ENCODE measurements at places on chromosomes 12 and 14.

DNA sequence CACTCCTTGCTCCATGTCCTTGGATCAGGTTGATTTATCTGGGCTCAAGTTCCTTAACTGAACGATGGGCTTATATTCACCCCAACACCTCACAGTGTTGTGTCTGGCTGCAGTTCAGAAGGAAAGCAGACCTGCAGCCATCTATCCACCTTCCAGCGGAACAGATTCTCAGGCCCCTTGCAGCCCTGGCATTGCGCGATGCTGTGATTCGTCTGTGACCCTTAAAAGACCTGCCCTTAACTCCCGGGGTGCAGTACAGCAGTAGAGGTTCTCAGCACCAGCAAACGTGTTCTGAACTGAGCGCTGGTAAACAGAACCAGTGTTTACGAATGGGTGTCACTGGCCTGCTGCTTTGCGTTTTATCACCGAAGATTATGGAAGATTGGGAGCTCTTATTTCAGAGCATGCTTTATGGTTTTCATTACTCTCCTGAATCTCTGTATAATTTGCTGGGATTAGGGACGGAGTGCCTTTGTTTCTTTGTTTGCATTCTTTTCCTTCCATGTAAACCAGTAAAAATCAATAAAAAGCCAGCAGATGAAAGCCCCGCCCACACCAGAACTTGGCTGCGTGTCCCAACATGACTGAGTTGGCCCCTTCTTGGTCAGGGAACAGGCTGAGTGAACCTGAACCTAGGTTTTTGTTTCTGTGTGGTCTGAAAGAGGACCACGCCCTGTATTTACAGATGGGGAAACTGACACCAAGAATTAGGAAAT is 286.7 kb upstream of the CRY1 start:
- peak; percentile 49 for DNase-seq

GRCh38 chr12:105922670-105923102 is 216.1 kb downstream of the NUAK1 start:
- DNase-seq: no peak

DNA sequence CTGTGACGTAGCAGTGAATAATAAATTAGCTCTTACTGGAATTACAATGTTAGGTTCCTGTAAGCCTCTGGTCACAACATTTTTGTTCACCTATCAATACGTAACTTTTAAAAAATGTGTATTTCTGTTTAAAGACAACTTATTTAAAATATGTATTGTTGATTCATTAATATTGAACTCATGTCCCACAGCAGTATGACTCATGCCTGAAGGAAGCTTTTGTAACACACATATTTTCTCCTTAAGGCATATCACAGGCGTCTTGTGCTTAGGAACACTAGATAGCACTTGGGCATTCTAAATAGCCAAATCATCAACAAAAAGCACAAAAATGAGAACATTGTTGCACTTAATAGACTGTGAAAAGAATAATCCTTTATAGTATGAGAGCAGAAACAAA is 92.5 kb downstream of the GPHN start:
- DNase-seq: no peak

- DNase-seq: no peak
These were observed 49.9 kb downstream of the HELB start for GRCh38 chr12:66352197-66352596.

GRCh38 chr14:24693983-24694382 is 60.0 kb upstream of the GZMB start:
- DNase-seq: no peak

GRCh38 chr14:28571636-28572035 is 195.0 kb upstream of the FOXG1 start:
- DNase-seq: no peak

GRCh38 chr12:91877456-91878235 is 268.0 kb downstream of the BTG1 start:
- no peak for DNase-seq

DNA sequence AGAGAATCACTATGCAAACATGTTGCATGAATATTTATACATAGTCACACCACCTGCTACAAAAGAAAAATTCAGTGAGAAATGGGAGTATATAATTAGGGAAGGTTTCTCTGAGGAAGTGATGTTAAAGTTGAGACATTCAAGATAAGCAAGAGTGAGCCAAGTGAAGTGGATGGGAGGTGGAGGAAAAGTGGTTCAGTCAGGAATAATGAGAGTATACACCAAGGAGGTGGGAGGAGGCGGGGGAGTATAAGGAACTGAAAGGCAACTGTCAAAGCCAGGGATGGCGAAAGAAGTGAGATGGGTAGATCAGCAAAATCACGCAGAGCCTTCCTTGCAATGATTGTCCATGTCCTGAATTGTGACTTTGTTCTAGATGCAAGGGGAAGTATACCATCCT is 33.7 kb downstream of the PRKD1 start:
- no peak for DNase-seq

- no peak for DNase-seq
These were observed 39.1 kb downstream of the SLC8A3 start for GRCh38 chr14:70149596-70150165.

- DNase-seq: no peak
These were observed 203.5 kb upstream of the GZMB start for GRCh38 chr14:24837280-24838046.

DNA sequence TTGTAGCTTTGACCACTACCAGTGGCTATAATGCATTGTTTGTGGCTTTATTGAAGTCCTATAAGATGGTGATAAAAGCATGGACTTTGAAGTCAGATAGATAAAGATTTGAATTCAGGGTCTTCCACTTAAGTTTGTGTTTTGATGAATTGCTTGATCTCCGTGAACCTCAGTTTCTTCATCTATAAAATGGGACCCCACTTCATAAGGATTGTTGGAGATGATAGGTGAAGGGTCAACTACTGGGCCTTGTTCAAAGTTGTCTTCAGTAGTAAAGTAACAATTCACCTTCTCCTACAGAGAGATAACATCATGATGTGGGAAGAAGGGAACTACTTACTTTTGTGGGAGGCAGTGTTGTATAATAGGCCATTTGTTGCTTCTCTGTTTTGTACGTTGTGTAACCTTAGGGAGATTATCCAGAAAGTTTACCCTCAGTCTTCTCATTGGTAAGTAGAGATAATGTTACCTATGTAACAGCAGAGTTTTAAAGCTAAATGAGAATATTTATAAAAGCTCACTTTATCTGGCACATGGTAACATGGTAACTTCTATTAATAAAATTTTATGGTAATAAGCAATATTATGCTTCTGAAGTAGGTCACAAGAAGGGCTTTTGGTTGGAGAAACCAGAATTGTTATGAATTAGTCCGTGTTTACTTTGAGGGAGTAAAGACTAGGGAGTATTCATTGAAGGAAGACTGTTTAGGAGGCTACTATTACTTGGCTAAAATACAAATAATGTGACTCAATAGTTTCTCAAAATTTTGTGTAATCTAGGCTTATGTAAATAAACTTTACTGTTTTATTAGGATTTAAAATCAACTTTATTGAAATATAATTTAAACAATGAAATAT is 15.1 kb downstream of the ADIPOR2 start:
- DNase-seq: no peak

DNA sequence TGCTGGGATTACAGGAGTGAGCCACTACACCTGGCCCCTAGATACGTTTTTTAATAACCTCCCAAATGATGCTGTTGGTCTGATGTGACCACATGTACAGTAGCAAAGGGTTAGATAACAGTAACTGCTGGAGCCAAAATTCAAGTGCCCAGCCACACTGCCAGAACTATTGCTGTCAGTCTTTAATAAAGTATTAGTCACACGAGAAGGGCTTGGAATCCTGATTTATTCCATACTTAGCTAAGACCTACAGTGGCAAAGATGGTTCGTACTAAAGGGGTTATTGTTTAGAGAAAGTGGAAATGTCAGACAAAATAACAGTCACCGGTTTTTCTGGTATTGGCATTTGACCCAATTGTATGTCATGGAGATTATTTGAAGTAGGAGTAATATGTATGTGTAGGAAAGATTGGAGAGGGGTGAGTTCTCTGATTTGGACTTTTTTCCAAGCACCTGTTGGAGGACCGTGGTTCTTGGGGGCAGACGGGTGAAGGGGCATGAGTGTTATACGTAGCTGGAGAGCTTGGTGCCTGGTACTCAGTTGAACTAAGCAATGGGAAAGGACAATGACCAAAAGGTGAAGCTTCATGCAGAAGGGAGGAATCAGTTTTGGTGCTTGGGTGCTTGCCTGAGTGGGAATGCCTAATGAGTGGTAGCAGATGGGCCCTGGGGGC is 9.7 kb downstream of the TUBA1C start:
- DNase-seq: no peak

- no peak for DNase-seq
These were observed 319.4 kb downstream of the VRK1 start for GRCh38 chr14:97116546-97116945.

DNA sequence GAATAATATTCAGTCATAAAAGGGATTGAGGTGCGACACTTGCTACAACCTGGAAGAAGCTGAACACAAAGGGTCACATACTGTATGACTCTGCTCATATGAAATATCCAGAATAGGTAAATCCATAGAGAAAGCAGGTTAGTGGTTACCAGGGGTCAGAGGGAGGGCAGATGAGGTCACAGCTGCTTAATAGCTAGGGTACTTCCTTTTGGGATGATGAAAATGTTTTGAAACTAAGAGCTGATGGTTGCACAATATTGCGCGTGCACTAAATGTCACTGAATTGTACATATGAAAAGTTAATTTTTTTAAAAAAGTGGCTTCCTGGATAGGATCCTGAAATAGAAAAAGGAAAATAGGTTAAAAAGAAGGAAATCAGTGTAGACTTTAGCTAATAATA is 23.8 kb downstream of the NEUROD4 start:
- no peak for DNase-seq

DNA sequence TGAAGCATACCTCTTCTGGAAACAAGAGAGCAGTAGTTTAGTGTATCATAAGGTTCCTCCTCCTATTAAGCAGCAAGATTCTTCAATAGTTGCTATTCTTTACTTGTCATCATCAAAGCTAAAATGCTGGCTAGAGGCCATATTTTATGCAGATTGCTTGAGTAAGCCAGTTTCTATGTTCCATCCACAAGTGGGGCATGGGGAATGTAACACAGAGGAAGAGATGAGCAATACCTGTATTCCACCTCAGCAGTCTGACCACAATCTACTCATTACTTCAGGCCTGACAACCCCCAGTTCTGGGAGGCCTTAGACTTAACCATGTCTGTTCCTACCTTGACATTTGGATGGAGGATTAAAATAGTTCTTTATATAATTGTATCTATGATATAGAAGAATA is 423.6 kb downstream of the BTG1 start:
- DNase-seq: no peak

- no peak for DNase-seq
These were observed 369.0 kb downstream of the DIO2 start for GRCh38 chr14:79842270-79842669.

Measured in NCI-H187 treated with DMSO at 0.1 percent for 48 hours (cell line).